Ammon's horn (tissue), 1 donor: ENCODE measurements at places on chromosomes 6 and 20.

GRCh38 chr6:26552640-26553188 lies 14.5 kb downstream of the HMGN4 start:
- DNase-seq, result no peak

DNA sequence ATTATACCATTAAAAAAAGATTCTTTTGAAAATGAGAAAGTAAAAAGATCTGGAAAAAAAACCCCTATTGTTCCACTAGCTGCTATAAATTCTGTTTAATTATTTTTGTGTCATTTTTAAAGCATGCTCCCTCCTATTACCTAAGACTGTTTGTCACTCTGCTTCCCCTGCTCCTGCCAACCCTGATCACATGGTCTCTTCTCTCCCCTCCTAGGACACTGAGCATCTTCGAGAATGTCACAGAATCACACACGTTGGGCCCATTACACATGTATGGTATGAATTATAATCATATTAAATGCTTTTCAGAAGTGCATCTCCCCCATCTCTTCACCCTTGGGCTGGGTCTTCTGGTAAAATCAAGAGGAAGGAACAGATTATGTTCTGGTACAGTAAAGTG lies 6.2 kb downstream of the SNAP91 start:
- DNase-seq, result peak; percentile 20

DNA sequence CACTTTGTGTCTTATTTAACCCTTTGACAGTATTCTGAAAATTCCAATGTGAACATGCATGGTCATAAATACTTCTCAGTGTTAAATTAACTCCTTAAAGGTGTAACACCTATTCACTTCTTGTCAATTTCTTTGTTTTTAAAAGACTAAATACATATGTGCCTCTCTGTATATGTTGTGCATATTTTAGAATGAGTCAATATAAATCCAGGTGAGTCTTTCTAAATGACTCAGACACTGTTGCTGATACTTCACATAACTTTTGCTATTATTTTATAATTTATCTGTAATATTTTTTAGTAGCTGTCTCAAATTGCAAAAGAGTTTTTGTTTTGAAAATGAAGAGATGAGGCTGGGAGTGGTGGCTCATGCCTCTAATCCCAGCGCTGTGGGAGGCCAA lies 36.0 kb downstream of the TIAM2 start:
- DNase-seq, result no peak

DNA sequence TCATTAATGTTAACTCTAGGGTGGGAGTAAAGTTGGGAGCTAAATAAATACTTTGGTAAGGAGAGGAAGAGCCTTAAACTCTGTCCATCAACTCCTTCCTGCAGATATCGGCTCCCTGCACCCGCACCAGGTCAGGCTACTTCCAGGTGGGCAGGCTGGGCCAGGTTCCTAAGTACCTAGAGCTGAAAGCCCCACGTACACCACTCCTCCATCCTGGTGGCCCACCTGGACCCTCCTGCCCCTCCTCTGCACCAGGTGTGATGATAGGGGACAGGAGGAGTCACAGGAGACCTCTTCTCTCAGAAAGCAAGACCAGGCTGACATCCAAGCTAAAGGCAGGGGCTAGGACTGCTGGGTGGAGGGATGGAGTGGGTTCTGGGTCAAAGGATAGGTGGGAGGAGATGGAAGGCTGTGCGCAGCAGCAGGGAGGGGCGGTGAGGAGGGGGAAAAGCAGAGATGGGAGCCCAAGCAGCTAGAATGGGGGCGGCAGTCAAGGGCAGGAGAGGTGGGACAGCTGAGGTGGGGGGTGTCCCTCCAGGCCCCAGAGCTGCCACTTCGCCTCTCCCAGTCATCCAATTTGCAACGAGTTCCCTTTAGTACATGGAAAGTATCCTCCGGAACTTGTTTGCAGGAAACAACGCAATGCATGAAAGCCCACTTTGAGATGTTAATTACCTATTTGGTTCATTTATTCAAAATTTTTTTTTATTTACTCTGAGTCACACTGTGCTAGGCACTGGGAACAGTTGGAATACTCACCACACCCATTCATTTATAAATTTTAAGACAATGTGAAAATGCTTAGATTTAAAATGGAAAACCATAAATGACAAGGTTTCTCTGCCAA lies 15.2 kb upstream of the TOX2 start:
- no peak for DNase-seq

DNA sequence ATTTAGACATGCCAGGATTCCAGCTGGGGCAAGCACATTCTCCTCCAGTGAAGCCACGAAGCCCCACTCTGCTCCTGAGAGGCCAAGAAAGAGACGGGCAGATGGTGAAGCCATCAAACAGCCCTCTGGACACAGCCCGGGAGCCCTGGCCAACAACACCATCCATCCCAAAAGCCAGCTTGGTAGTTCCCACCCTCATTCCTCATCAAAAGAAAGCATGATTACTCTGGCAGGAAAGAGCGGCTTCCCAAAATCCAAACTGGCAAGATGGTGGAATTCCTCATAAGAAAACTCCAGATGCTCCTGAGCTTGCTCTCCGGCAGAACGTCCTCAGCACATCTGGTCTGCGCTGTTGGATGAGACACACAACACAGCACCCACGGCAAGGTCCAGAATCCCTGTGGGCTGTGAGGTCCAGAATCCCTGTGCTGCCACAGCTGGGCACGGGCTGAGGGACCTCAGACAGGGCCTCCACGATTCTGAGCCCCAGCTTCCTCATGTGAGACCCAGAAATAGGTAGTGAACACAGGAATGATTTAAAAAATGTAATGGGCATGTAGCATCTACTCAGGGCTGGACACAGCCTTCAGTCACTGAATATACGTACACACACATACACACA lies 52.6 kb downstream of the THBS2 start:
- DNase-seq, result no peak
